ENCODE measurements at places on chromosomes 12 and 14.

DNA sequence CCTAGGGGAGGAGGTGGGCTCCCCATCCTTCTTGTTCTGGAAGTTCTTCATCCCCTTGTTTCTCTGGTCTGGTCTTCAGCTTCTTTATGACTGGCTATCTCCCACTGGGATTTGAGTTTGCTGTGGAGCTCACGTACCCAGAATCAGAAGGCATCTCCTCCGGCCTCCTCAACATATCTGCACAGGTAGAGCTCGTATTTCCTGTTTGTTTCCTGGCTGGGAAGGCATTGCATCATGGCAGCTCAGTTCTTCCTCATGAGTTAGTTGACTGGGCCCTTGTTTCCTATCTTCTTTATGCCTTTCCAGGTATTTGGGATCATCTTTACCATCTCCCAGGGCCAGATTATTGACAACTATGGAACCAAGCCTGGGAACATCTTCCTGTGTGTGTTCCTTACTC lies 19.8 kb downstream of the ERG28 start:
- DNase-seq = no peak

- DNase-seq = no peak
Measured at GRCh38 chr12:126424696-126425095, 1359.5 kb downstream of the AACS start.

DNA sequence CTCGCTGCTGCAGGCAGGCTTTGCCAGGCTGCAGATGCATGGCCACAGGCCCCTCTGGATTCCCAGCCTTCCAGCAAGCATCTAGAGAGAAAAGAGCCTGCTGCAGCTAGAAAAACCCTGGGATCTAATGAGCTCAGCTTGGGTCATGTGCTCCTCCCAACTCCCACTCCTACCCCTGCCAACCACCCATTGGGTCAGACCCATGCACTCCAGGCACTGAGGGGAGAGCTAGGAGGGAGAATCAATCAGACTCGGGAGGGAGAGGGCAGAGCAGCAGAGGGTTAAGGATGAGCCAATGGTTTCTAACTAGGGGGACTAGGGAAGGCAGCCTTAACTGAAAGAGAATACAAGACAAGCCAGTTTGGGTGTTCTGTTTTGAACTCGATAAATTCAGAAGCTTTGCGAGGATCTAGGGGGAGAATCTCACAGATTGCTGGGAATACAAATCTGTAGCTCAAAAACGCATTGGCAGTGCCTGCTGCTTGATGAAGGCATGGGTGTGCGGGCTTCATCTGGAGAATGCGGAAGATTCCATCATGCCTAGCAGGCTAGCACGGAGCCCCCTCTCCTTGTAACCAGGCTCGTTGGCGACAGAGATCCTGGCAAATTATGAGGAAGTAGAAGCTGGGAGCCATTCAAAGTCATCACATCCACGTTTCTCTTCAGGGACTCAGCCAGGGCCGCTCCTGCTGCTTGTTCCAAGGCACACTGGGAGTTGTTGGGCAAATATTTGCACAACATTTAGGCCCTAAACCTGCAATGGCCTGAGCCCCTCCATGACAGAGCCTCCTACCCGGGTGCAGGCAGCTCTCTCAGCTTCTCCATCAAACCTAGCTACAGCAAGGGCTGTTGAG lies 56.4 kb downstream of the VCPKMT start:
- DNase-seq = no peak

- DNase-seq = no peak
Measured at GRCh38 chr14:103711516-103712431, 3.5 kb downstream of the XRCC3 start.

DNA sequence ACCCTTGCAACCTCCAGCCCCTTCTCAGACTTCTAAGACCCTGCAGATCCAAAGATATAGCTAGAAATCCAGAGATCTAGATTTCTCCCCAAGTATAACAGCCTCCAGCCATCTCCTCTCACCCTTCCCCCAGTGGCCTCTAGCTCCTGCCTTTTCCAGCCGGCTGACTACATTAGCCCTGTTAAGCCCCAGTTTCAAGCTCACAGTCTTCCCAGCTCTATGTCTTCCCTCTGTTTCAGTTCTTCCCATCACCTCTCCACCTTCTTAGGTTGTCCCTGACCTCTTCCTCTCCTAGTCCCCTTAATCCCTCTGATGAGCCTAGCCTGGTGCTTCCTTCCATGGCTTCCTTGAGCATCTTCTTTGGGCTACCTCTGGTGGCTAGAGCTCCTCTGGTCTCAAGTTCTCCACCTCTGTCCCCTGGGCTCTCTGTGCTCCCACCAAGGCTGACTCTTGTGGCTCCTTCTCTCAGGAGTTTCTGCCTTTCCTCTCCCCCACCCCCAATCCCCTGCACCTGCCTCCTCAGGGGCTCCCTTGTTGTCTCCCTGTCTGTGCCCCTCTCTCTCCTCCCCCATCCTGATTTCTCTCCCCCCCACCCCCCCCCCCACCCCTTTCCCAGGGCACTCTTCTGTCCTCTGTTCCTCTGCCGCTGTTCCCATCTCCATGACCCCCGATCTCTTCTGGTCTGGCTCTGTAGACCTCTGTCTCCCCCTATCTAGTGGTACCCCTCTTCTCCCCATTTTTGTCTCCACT lies 816 bp upstream of the GDF11 start:
- DNase-seq = no peak

- DNase-seq = no peak
Measured at GRCh38 chr14:75469606-75470237, 41.9 kb downstream of the JDP2 start.

- DNase-seq = no peak
Measured at GRCh38 chr12:100473716-100474150, at the start of gene NR1H4. TSS of gene NR1H4 (plus strand) at chr12:100473866. CDS start at chr12:100493324, 19,458 bp downstream.

DNA sequence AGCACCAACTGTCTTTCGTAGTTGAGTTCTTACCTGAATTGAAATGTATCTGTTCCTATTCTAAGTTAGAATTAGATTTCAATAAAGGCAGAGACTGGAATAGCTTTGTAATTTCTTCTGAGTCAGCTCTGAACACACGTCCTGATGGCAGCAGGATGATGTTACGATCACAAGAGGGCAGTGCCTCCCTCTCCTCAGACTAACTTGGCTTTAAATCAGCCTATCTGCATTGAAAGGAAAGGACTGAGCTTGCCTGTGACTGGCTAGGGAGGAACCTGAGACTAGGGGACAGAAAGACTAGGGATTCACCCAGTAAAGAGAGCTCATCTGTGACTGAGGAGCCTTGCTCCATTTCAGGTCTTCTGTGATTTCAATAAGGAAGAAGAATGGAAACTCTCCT lies 323.7 kb upstream of the OR4E1 start:
- DNase-seq = no peak

DNA sequence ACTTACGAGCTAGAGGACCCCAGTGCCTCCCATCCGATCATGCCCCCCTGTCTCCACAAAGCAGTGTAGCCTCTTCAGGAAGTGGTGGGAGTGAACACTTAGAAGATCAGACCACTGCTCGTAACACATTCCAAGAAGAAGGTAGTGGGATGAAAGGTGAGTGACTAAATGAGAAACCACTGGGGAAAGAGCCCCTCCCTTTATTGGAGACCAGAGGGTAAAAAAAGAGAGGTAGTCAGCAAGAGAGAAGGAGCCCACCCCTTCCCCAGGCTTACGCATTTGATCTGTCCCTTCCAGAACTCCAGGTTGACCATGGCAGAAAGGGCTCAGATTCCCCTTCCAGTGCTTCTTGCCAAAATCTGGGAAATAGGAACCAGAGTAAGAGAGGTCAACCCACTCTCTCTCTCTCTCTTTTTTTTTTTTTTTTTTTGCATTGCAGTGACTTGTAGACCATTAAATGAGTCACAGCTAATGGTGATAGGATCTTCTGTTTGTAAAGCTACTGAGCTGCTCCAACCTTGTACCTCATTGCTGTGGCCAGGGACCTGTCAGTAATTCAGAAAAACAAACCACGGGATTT lies 165.4 kb downstream of the GCH1 start:
- DNase-seq = no peak

DNA sequence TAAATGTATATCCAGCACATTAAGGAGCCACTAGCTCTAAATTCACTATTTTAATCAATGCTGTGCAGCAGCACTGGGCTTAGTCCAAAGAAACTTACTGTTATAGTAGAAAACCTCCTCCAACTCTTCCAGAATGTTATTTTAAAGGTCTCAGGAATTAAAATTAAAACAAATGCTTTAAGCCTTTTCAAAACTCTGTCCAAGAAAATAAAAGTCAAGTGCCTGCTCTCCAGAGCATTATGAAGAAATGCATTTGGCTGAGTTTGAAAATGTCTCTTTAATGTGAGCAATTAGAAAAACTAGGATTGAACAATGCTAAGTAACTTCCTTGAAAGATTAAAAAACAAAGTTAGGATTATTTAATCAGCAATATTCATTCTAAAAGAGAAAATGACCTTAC lies 322.4 kb upstream of the DCN start:
- DNase-seq = no peak

GRCh38 chr14:68172627-68173026 lies 353.0 kb downstream of the RAD51B start:
- no peak for DNase-seq

DNA sequence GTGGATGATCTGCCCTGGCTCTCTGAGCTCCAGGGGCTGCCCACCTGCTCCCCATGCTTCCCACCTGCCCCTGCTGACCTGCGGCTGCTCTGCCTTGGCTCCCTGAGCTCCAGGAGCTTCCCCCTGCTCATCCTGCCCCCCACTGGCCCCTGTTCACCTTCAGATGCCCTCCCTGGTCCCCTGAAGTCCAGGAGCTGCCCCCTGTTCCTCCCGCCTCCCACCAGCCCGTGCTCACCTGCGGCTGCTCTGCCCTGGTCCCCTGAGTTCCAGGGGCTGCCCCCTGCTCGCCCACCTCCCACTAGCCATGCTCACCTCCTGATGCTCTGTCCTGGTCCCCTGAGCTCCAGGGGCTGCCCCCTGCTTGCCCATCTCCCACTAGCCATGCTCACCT lies 219.7 kb downstream of the TMEM121 start:
- DNase-seq = no peak

GRCh38 chr12:2397356-2398045 lies 344.7 kb downstream of the CACNA1C start:
- no peak for DNase-seq

- DNase-seq = no peak
Measured at GRCh38 chr14:31712244-31713127, 151.3 kb downstream of the NUBPL start.

GRCh38 chr12:127428420-127428819 lies 838.5 kb upstream of the TMEM132C start:
- no peak for DNase-seq

- DNase-seq = no peak
Measured at GRCh38 chr12:80189241-80189640, 89.9 kb downstream of the OTOGL start.

DNA sequence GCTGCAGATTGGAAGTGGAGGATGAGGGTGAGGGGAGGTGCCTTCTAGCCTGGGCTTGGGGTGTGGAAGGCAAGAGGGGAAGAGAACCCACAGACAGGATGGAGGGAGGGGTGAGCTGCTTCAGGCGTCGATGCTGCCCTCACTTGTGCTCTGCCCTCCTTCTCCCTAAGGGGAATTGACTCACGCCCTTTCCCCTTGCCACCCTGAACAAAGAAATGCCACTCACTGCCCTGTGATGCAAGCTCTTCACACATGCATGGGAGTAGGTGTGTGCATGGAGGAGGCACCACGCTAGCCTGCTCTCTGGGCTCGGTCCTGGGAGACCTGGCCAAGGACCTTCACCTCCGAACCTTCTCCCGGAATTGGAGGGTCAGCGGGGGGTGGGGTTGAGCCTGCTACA lies 35.7 kb upstream of the PRMT8 start:
- no peak for DNase-seq

- no peak for DNase-seq
Measured at GRCh38 chr12:109741286-109741969, 27.8 kb downstream of the FAM222A start.

GRCh38 chr12:21696625-21697024 lies 39.0 kb upstream of the LDHB start:
- no peak for DNase-seq
